ENCODE measurements at places on chromosomes 13 and 19.

DNA sequence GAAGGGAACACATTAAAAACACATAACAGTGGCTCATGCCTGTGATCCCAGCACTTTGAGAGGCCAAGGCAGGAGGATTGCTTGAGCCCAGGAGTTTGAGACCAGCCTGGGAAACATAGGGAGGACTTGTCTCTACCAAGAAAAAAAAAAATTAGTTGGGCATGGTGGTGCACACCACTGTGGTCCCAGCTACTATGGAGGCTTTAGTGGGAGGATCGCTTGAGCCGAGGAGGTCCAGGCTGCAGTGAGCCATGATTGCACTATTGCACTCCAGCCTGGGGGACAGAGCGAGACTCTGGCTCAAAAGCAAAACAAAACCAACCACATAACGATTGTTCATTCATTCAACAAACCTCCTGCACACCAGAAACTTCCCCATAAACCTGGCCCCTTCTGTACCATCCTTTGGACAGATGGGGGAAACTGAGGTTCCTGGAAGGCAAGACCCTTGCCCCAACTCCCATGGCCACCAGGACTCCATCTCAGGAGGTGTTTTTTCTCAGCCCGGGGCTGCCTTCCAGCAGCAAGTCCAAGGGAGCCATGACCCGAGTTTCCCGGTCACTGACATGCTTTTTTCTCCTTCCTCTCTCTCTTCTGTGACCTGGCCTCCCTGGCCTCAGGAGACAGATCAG is 4.3 kb downstream of the FOSB start:
- DNase-seq: no peak

DNA sequence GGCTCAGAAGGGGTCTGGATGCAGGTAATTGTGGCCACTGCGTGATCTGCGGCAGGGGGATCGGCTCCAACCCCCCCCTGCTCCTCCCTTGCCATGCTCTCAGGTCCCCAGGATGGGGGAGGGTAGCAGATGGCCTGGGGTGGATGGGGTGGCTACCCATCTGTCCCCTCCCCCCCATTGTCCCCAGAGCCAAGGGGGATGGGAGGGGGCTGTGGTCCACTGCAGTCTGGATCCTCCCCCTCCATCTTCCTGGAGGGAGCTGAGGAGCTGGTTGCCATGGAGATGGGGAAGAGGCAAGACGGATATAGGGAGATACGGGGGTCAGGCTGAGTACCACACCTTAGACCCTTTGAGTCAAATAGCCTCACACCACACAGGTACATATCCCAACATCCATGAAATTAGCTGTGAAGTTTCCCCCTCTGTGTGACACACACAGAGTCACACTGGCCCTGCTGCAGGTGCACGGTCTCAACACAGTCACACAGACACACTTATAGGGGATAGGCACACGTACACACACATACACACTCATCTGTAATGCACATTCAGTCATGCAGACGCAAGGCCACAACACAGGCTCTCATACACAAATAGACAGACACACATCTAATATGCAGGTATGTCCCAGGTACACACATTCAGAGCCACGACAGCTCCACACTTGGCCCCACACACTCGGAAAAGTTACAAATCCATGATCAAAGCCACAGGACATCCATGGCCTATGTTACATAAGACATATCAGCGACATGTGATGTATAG is 1.8 kb upstream of the NOVA2 start:
- DNase-seq: no peak

DNA sequence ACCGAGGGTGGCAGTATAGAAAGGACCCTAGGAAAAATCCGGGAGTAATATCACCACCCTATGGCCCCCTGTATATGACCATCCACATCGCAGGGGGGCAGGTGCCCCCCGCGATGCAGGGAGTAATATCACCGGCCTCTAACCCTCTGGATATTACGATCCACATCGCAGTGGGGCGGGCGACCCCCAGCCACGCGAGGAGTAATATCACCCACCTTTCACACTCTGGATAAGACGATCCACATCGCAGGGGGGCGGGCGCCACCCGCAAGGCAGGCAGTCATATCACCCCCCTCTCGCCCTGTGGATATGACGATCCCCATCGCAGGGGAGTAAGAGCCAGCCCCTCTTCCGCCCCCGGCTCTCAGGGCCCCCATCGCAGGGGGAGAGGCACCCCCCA is 76.7 kb upstream of the RUBCNL start:
- no peak for DNase-seq

DNA sequence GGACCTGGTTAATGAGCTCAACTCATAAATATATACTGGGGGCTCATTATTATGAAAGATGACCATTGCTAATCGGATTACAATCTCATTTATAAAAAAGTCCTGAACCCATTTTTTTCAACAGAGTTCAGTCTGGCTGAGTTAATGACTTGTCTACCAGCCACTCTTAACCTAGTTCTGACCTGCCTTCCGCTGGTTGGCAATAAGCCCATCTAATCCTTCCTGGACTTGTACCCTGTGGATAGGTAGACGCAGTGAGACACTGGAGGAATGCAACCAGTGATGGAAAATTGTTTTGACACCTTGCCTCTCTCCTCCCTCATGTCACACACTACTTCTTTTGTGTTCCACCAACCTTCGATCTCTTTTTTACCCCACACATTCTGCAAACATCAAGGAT is 279.9 kb downstream of the FOXO1 start:
- no peak for DNase-seq

DNA sequence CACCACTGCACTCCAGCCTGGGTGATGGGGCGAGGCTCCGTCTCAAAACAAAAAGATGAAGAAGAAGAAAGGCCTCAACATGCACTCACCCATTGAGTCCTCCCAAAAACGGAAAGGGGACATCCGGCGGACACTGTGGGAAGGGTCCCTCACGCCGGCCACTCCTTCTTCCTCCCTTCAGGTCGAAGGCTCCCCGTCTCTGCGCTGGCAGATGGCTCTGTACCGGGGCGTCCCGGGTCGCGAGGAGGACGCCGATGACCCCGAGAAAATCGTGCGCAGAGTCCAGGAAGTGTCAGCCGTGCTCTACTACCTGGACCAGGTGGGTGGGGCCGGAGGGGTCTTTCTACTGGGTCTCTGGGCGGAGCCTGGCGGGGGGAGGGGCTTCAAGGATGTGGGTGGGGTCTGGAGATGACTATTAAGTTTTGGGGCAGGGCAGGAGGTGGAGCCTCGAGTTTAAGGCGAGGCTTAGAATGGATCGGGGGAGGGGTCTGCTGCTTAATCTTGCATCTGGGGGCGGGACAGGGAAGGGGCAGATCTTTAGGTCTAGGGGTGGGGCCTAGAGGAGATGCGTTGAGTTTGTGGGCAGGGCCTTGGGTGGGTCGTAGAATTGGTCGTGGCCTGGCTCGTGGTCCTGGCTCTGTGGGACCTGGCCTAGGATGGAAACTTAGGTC is 90.2 kb downstream of the MAP4K1 start:
- DNase-seq: no peak

- no peak for DNase-seq
Observed at GRCh38 chr19:33750587-33751435, 45.9 kb upstream of the KCTD15 start.

- peak; percentile 50 for DNase-seq
Observed at GRCh38 chr19:15332311-15332996, at the start of gene BRD4. Gene BRD4, minus strand, starts transcription at chr19:15332539. Its CDS starts 59,440 bp downstream, at chr19:15273099.
